Mucosa of gallbladder (tissue), 1 donor: ENCODE measurements at places on chromosomes 5 and 9.

DNA sequence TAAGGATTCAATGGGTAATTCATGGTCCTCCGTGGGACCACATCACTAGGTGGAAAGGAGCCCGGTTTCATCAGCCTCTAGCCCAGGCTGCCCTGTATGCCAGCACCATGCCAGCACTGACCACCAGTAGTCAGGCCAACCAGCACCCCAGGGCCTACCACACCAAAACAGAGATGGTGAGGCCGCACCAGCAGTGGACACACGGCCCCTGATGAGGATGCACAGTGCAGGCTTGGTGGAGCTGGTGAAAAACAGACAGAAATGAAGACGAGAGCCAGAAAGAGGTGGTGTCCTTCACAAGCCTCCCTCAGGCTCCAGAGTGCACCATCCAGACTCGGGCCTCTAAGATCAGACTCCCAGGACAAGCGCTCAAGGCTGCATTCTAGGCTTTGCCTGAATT lies 128.2 kb downstream of the MED10 start:
- no peak for DNase-seq

- no peak for DNase-seq
These were observed 25.1 kb downstream of the EXD3 start for GRCh38 chr9:137397675-137398423.

DNA sequence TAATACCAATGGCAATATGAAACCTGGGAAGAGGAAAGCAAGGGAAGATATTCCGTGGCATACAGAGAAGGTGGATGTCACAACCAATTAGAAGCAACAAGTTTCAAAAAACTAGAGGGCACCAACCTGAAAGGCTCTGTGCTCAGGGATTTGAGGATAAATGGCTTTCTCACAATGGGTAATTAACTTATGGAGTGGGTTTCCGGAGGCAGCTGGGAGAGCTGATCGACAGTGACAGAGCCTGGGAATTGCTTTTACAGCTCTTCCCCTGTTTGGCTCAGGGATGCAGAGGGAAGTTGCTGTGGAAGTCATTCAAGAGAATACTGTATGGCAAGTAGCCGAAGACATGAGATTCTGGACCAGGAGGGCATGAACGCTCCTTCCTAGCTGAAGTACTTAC lies 237.0 kb downstream of the KIF4B start:
- no peak for DNase-seq

DNA sequence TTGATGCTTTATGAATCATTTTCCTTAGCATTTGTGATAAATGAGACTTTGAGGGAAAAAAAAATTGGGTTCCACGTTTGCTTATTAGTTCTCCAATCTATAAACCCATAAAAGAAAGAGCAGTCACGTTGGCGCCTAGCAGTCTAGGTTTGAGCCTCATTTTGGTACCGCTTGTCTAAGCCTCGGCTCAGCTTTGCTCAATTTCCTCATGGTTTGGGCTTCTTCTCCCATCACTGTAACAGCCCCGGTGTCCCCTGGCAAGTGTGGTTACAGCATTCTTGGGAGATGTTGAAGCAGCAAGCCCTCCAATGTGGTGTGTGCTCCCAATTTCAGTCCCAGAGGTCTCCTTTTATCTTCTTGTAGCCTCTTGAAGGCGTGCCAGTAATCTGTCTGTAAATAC lies 578.4 kb downstream of the CDK5RAP2 start:
- DNase-seq: no peak

GRCh38 chr5:93621327-93621798 lies 38.3 kb downstream of the NR2F1 start:
- peak; percentile 72 for DNase-seq

DNA sequence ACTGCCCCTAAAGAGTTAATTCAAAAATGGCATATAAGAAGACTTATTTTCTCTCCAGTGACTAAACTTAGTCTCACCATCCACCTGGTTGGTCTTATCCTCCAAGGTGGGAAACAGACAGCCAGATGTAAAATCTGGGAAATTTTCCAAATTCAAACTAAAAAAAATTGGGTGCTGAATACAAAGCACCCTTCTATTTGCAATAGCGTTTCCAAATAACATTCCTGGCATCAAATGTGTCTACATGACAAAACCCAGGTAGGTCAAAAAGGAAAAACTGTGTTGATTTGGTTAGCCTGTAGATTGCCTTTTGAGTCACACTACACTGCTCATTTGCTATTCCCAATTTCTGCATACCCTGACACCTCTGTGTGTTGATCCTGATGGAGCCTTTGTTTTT lies 252.2 kb downstream of the NR2F1-AS1 start:
- no peak for DNase-seq

GRCh38 chr5:35904443-35905132 lies 33.8 kb downstream of the CAPSL start:
- no peak for DNase-seq

DNA sequence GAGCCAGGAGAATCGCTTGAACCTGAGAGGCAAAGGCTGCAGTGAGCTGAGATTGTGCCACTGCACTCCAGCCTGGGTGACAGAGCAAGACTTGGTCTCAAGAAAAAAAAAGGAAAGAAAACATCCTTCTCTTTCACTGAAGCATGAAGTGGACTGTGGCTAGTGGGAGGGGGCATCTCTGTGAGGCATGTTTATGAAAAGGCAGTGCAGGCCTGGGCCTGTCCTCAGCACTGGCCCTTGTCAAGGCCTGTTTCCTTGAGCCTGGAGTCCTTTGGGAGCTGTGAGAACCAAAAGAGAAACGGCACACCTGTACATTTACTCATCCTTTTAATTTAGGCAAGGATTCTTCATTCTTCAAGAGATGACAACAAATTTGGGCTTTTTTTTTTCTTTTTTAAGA lies 18.3 kb upstream of the FUBP3 start:
- no peak for DNase-seq

GRCh38 chr9:129887334-129888292 lies 52.4 kb downstream of the USP20 start:
- no peak for DNase-seq

DNA sequence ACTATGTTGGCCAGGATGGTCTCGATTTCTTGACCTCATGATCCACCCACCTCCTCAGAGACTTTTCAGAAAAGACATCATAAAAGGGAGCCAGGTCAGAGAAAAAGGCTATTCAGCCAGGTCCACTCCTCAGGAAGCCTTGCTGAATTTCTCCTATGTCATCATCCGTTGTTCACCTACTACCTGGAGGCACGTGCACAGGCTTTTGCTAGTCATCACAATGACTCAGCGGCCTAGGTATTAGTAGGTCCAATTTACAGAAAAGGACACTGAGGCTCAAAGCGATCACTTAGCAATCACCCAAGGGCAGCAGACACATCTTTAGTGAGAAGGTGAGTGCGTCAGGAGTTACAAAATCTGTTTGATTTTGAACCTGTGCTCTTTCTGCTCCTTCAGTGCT lies 72.3 kb upstream of the RAD23B start:
- DNase-seq: no peak

DNA sequence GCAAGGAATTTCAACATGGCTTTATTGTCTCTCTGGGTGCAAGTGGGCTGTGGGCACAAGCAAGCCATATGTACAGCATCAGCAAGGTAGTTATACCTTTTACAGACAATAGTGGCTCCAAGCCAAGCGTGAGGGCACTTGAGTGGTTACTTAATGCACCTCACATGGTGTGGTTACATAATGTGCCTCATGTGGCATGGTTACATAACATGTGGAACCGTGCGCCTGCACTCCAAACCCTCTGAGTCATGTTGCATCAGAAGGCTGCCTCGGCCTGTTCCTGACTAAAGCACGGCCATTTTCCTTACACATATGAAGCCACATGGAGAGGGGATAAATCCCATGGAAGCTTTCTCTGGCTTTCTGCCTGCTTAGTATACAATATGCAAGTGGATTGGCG lies 150.9 kb downstream of the OSTF1 start:
- peak; percentile 79 for DNase-seq

DNA sequence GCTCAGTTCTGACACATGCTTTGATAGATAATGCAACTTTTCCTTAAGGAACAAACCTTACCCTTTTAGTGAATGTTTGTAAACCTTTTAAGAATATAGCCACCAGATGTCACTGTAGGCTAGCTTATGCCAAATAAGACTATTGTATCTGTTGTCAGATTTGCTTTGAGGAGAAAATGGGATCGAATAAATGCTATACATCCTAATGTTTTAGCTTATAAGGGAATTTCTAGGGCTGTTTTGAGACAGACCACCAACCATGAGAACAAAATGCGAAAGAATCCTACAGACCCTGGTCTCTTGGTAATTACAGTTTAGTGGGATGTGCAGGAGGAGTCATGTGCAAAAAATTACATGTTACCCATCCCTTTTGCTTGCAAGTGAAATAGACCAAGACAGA lies 127.6 kb upstream of the NMUR2 start:
- DNase-seq: no peak

DNA sequence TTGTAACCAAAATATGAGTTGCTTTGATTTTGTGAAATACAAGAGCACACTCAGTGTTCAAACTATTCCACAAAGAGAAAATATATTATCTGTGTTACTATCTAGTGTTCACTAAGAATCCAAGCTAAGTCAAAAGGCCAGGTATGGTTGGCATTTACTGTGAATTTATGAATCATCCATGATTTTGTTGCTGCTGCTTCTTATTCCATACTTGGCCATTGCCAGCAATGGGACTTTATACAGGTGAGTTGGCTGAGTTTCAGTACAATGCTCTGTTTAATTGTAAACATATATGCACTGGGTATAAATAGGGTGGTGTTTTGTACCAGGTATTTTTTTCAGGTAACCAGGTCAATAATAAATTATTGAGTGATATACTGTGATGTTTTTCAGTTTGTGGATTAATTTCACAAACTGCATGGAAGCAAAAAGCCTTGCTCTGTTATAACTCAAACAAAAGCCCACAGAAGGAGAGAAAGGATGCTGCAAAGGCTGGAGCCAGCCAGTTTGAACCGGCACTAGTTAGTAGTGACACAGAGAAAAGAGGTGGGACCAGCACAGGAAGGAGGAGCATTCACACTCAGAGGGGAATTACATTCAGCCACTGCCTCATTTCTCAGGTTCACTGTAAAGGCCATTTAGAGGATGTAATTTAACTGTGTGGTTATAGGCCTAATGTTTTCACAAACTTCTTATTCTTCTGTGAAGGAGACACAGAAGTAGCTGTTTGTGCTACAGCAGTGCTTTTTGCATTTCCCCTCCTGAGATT lies 381.8 kb downstream of the ADGRV1 start:
- DNase-seq: peak; percentile 59

- no peak for DNase-seq
These were observed 79.6 kb downstream of the SMIM15 start for GRCh38 chr5:61082516-61083280.

DNA sequence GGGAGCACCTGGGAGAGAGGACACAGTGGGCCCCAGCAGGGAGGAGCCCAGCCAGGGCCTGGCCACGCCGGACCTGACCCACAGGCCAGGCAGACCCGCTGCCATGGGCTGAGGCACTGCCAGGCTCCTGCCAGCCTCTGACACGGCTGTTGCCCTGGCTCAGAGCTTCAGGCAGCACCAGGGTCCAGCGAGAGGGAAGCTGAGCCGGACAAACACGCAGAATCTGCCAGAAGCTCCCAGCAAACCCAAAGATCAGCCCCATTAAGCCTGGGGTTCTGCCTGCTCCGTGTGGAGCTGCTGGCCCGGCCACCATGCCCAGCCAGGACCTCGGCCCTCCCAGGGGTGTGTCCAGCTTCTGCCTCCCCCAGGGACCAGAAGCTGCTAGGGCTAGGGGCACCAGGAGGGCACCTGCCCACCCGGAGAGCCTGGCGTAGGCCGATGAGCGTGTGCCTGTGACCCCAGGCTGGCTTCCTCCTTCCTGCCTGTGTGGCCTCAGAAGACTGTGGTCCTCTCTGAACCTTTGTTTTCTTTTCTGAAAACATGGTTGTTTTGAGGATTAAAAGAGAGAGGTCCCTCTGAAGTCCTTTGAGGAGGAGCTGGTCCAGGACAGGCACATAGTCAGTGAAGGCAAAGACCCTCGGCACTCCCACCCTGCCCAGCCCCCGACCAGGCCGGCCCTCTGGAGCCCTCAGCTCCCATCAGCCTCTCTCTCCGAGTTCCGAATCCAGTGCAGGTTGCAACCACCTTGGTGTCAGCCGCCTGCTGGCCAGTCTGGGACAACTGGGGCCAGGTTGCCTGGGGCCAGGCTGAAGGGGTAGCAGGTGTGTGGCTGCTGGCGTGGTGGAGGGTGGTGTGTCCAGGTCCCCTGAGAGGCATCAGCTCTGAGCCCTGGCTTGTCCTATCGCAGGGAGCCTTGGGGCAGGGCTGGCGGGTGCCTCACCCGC lies 39.6 kb downstream of the KCNT1 start:
- no peak for DNase-seq
